ENCODE measurements at places on chromosomes 13 and 19.
A peak's percentile ranks its signal among the peaks of the same experiment; 100 is the strongest.

DNA sequence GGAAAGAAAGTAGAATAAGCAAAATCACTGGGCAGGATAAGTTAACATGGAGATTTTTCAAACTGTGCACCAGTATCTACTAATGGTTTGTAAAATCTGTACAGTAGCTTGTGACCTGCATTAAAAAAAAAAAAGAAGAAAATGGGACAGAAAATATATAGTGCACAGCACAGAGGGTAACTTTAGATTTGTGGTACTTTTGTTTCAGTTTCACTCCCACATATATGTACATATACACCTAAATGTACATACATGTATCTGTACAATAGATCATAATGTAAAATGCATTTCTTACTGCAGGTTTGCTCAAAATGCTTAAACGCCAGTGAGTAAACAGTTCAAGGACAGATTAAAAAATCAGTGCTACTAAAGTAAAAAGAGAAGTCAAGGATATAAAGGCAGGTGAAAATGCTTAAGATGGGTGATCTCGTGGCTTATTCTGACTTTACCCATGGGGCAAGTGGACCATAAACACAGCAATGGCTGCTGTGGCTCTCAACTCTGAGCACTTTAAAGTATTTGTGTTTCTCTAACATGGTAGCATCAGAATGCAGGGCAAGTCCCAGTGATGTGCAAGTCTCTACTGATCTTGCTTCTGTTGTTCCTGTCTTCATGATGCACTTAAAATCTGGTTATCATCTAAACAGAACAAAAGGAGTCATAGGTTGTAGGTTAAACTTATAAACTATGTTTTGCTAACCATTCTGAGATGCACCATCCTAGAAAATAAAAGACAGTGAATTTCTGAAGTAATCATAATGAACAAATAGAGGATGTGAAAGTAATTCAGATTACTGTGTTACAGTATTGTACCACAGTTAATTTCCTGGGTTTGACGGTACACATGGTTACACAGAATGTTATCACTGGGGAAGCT lies 112.3 kb downstream of the MIPEP start:
- no peak for DNase-seq

- peak; percentile 70 for DNase-seq
These were observed 38.7 kb downstream of the NFIX start for GRCh38 chr19:13033819-13034611.

DNA sequence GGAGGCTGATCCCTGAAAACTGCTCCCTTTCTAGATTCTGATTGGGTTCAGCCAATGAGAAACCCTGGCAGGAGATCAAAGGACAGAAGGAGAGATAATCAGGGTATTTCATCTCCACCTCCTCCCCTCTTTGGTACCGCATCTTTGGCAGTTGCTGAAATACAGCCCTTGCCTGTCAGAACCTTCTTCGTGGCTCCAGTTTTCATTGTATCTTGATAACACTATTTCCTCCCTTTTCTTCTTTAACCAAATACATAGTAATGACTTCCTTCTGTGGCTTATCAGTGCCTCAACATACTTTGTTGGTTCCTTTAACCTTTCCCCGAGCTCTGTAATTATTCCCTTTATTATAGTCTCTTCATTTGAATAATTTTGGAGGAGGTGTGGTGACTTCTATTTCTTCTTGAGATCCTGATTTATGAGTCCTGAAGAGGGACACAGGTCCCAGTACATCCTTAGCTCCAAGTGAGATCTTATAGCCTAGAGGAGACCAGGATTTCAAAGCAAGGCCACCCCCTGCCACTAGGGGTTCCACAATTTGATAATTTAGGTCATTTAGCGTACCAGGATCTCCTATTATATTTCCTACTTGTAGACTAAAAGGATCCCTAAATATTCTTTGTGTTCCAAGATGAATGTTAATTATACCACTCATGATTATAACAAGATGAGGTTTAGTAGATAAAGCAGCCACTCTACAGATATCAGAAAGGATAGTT lies 98.0 kb downstream of the EDNRB start:
- DNase-seq = no peak

DNA sequence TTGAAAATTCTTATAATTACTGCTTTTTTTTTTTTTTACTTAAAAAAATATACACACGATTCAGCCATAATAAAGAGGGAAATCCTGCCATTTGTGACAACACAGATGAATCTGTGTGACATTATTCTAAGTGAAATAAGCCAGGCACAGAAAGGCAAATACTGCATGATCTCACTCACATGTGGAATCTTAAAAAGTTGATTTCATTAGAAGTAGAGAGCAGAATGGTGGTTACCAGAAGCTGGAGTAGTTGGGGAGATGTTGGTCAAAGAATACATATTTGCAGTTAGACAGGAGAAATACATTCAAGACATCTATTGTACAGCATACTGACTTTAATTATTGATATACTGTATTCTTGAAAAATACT lies 116.2 kb downstream of the KLF12 start:
- DNase-seq = no peak

DNA sequence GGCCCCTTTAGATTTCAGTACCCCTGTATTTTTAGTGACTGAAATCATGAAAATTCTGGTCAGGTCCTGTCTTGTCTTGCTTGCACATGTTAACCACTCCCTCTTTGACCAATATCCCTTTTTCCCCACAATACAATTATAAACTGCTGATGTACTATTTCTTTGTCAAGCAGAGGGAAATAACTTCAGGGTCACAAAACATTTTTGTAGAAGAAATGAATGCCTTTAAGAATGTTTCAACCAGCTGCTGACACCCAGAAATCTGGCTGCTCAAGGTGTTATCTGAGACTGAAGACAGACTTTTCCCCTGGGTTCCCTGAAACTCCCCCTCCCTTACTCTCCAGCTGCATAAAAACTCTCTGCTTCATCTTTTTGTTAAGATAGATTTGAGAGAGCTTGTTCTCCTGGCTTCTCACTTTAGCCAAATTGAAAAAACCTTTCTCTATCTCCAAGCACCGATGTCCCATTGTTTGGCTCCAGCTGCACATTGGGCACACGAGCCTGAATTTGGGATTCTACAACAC lies 18.4 kb upstream of the ACOD1 start:
- no peak for DNase-seq

- DNase-seq = no peak
These were observed 189.4 kb downstream of the PCDH17 start for GRCh38 chr13:57820924-57821323.

GRCh38 chr13:94556041-94556440 lies 39.9 kb downstream of the TGDS start:
- no peak for DNase-seq

DNA sequence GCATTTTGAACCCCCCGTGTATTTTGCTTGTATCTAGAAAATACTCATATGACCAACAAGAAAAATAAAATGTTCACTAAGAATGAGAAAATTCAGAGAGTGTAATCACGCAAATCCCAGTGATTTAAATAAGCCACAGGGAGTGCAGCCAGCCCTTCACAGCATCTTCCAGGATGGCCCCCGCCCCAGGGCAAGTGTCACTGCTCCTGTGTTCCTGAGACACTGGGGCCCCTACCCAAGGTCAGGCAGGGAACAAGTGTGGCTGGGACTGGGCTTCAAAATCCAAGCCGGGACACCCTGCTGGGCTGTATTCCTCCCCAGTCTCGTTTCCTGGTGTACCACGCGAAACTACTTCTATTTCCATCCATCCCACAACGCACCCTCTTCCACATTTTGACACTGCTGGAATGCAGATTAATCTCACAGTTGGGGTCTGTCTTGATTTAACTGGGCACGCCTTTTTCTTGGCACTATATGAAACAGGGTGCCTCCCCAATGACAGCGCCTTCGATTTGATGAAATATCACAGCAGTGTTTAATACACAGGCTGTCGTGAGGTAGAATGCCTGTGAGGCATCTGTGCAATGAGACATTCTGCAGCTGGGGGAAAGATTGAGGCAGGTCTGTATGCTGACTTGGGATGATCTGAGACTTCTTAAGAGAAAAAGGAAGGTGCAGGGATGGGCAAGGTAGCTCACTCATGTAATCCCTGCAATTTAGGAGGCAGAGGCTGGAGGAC lies 18.3 kb upstream of the CCNP start:
- DNase-seq = no peak

DNA sequence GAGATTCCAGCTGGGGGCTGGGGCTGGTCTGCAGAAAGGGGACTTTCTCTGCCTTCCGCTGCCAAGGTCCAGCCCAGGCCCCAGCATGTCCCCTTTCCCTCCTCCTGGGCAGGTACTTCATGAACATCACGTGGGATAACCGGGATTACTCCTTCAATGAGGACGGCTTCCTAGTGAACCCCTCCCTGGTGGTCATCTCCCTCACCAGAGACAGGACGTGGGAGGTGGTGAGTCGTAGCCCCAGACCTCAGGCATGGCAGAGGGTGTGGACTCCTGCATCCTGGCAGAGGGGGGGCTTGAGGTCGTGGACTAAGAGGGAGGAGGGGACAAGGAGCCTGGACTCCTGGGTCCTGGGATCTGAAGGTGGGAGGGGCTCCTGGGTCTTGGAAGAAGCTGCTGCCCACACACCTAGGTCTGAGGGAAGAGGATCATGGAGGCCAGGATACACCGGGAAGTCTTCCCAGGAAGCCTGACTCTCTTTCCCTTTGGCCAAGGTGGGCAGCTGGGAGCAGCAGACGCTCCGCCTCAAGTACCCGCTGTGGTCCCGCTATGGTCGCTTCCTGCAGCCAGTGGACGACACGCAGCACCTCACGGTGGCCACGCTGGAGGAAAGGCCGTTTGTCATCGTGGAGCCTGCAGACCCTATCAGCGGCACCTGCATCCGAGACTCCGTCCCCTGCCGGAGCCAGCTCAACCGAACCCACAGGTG lies 20.6 kb downstream of the GRIN2D start:
- no peak for DNase-seq

DNA sequence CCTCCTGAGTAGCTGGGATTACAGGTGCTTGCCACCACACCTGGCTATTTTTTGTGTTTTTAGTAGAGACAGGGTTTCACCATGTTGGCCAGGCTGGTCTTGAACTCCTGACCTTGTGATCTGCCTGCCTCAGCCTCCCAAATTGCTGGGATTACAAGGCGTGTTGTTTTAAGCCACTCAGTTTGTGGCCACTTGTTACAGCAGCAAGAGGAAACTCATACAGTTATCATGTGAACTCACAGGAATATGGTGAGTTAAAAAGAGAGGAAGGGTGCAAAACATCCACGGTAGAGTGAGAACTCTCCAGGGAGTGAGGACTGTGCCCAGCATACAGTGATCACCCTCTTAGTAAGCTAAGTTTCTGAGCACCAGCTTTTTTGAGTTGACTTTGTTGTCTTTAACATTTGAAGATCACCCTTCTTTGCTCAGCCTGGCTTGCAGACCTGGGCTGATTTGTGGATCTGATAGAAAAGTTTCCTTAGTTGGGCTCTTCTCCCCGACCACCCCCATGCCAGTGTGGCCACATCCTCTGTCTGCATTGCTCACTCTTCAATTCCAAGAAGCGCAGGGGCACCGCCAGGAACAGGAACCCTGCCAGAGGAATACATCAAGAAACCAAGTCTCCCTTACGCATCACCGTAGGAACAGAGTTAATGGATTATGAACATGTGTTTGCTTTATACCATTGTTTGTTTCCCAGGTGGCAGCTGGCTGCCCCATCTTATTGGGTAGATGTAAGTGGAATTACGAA lies 16.0 kb downstream of the ALOX5AP start:
- DNase-seq = no peak

DNA sequence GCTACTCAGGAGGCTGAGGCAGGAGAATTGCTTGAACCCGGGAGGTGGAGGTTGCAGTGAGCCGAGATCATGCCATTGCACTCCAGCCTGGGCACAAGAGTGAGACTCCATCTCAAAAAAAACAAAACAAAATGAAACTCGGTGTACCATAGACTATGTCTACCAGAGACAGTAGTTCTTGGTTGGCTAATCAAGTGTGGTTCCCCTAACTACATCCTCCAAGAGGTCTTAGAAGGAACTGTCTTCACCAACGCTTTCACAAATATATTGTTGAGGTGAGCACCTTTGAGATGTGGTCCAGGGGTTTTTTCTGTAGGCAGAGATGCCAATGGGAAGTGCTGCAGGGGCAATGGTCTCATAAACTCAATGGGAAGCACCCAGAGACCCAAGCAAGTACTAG lies 48.0 kb downstream of the RFC3 start:
- no peak for DNase-seq

GRCh38 chr19:45667620-45668341 lies at the start of gene GIPR:
GIPR (plus strand) TSS chr19:45668221; CDS start chr19:45669521, 1,300 bp downstream.
- DNase-seq = peak; percentile 34

GRCh38 chr19:35310331-35310730 lies 18.4 kb downstream of the MAG start:
- no peak for DNase-seq

DNA sequence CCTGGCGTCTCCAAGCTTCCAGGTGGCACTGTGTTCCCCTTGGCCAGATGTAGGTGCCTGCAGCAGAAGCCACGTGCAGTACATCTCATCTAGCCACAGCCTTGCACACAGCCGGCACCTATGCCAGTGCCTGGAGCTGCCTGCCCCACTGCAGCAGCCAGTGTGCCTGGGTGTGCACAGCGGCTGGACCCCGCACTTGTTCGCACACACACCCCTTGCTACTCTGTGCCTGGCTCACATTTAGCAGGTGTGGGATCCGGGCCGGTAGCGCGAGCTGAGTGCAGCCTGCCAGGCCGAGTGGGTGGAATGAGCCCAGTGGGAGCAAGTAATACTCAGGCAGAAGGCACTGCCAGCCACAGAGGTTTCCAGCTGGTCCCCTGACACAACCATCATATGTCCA lies 26.9 kb upstream of the RBM26 start:
- DNase-seq = no peak

DNA sequence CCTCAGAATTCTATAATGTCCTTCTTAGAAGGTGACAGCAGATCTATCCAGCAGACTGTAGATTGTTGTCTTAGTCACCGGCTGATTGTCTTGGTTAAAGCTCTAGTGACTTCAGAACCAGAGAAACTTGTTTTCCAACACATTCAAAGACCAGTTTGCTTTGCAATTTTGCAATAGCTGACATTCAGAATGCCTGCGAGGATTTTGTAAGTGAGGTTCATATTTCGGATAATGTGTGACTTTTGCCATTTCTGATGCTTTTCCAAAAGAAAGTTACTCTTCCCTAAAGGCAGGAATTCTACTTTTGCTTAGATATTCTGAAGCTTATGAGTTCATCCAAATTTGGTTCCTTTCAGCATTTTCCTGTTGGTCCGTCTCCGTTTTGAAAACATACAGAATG lies 13.2 kb downstream of the SPINT2 start:
- no peak for DNase-seq

DNA sequence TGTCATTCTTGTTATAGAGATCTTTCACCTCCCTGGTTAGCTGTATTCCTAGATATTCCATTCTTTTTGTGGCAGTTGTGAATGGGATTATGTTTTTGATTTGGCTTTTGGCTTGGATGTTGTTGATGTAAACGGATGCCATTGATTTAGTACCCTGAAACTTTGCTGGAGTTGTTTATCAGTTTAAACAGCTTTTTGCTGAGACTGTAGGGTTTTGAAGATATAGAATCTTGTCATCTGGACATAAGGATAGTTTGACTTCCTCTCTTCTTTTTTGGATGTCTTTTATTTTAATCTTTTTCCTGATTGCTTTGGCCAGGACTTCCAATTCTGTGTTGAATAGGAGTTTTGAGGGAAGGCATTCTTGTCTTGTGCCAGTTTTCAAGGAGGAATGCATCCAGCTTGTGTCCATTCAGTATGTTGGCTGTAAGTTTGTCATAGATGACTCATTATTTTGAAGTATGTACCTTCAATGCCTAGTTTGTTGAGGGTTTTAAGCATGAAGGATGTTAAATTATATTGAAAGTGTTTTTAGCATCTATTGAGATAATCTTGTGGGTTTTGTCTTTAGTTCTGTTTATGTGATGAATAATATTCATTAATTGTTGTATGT lies 16.8 kb downstream of the ZNF431 start:
- DNase-seq = no peak
